AG04450 (cell line): ENCODE measurements at places on chromosomes 3 and 15. TPM values are rescaled to one million over a fixed set of nuclear protein-coding genes. Genes with fewer than 3 reads are reported as not detected.

Gene TM4SF1
- polyA plus RNA-seq = 232 and 260 TPM in 2 replicates

Gene LSM3
- 7.4 and 11.9 TPM in 2 replicates for polyA plus RNA-seq

Gene SLC38A3
- 0.06 and 0.11 TPM in 2 replicates for polyA plus RNA-seq

Gene SOX2
- not detected in 2 replicates for polyA plus RNA-seq

Gene SEMA6D
- polyA plus RNA-seq = 7.9 and 10.7 TPM in 2 replicates

Gene MEIS2
- polyA plus RNA-seq = 31.7 and 33.4 TPM in 2 replicates

Gene PAQR5
- polyA plus RNA-seq = 7.9 and 9.7 TPM in 2 replicates

Gene GOLGA8K
- polyA plus RNA-seq = not detected in 2 replicates

Gene COL8A1
- 101 and 147 TPM in 2 replicates for polyA plus RNA-seq

Gene CCDC54
- not detected in 2 replicates for polyA plus RNA-seq

Gene PIGZ
- 0.15 and 0.17 TPM in 2 replicates for polyA plus RNA-seq

Gene CTXND1
- not detected in 2 replicates for polyA plus RNA-seq

Gene ZPLD1
- polyA plus RNA-seq = 0.02 TPM in 1 of 2 replicates, not detected in the other

Gene DGKG
- polyA plus RNA-seq = 4.8 and 5.1 TPM in 2 replicates

Gene SNAP23
- polyA plus RNA-seq = 65.9 and 83.7 TPM in 2 replicates

Gene SLC22A13
- 0.15 and 0.19 TPM in 2 replicates for polyA plus RNA-seq
